ENCODE measurements at places on chromosomes 11 and 22. TPM values are rescaled to one million over a fixed set of nuclear protein-coding genes. Genes with fewer than 3 reads are reported as not detected.

The ZC3H12C gene
- total RNA-seq: 3.0 TPM

The TNKS1BP1 gene
- 22.8 TPM for total RNA-seq

The CSF2RB gene
- 8.5 TPM for total RNA-seq

The PEX26 gene
- total RNA-seq: 10.9 TPM

The MPPED2 gene
- total RNA-seq: 1.1 TPM

The SYCE3 gene
- 0.19 TPM for total RNA-seq

The RIBC2 gene
- total RNA-seq: 2.2 TPM

The LTO1 gene
- total RNA-seq: 11.8 TPM

The SERHL2 gene
- 2.4 TPM for total RNA-seq

The RIC3 gene
- 3.3 TPM for total RNA-seq

The MAPK11 gene
- total RNA-seq: 3.7 TPM

The A4GALT gene
- total RNA-seq: 1.3 TPM

The APOBEC3B gene
- total RNA-seq: 6.8 TPM

The CERK gene
- 46.2 TPM for total RNA-seq

The FREY1 gene
- 0.52 TPM for total RNA-seq

The CRYBA4 gene
- 0.47 TPM for total RNA-seq

The TSPAN32 gene
- 4.0 TPM for total RNA-seq

The ARFGAP2 gene
- total RNA-seq: 64.8 TPM

The BCR gene
- total RNA-seq: 17.9 TPM

The KDM4D gene
- total RNA-seq: 0.85 TPM

The C11orf65 gene
- 1.8 TPM for total RNA-seq

All from thymus (tissue), 14 donors.